ENCODE measurements at places on chromosomes 1 and 21.

GRCh38 chr1:225657462-225657989, 4.6 kb upstream of the ENAH start:
- no peak for DNase-seq

DNA sequence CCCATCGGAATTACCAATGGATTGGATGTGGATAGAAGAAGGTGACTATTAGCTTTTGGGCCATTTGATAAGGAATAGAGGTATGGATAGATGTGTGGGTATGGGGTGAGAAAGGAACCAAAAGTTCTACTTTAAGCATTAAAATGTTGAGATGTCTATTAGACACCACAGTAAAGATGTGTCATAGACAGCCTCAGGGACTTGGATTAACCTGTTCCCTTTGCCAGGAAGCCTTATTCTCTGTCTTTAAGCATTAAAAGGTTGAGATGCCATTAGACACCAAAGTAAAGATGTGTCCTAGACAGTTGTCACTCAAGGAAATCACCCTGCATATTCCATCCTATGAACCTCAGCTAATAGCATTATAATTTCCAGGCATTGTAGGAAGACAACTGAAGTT, 11.0 kb upstream of the DENND1B start:
- DNase-seq = no peak

GRCh38 chr1:222970711-222971110, 155.9 kb downstream of the DISP1 start:
- DNase-seq = no peak

DNA sequence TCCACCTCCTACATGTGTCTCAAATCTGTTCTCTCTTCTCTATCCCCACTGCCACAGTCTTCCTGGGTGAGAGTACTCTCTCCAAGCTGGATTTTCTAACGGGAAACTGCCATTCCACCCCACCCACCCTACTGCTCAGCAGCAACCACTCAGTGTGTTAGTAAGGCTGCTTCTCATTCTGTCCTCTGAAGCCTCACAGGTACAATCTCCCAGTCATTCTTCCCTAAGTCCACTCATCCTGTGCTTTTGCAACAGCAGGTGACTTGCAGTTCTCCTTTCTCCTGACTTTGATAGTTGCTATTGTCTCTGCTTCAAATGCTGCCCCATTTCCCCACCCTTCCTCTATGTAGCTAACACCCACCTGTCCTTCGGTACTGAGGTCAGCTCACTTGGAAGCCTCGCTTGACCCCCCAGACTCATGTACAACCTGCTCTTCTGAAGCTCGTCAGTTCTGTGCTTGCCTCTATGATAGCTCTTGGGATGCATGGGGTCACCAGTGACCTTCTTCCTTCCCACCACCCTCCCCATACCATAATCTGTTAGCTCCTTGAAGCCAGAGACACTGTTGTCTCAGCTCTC, 188.9 kb downstream of the RRAGC start:
- no peak for DNase-seq

DNA sequence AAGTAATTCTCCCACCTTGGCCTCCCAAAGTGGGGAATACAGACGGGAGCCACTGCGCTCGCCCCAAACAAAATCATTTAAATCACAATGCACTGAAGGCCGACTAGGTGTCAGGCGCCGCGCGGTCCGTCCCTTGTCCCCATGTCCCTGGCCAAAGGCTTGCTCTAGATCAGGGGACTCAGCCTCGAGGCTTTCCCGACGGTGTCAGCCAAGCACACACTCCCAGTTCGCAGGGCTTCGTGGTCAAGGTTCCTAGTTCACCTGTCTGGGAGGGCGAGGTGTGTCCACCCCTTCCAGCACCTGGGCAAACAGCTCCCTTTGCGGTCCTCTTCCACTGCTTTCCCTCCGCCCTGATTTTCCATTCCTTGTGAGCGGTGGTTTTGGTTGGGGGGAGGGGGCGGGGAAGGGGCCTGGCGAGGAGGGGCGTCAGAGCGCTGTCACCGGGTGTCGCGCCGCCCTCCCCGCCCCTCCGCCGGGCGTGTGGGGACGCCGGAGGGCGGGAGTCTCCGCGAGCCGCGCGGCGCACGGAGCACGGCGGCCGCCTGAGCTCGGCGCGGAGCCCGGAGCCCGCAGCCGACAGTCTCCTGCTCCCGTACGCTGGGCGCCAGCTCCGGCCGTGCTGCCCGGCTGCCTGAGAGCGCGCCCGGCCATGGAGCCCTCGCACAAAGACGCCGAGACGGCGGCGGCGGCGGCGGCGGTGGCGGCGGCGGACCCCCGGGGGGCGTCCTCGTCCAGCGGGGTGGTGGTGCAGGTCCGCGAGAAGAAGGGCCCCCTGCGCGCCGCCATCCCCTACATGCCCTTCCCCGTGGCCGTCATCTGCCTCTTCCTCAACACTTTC, at the start of gene STUM:
TSS of gene STUM (plus strand) at position 509 of the 838 bp plus-strand sequence. CDS start at position 650, 141 bp downstream.
- peak; percentile 49 for DNase-seq

DNA sequence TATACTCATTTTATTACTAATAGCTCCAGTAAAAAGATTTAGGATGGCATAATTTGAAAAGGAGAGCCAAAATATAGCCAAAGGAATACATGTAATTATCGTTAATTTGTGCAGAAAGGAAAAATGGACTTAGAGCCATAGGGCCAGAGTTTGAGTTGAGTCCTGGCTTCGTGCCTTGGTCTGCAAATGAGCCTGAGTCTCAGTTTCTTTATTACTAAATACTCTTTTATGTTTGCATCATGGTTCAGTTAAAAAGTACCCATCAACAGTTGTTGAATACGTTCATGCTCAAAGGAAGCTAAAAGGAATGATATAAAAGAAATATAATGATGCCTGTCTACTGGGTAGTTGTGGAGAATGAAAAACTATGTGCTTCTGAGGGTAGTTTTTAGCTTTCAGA, 155.7 kb upstream of the FAM78B start:
- DNase-seq = no peak

GRCh38 chr1:154758346-154758745, 111.7 kb downstream of the KCNN3 start:
- DNase-seq = no peak

DNA sequence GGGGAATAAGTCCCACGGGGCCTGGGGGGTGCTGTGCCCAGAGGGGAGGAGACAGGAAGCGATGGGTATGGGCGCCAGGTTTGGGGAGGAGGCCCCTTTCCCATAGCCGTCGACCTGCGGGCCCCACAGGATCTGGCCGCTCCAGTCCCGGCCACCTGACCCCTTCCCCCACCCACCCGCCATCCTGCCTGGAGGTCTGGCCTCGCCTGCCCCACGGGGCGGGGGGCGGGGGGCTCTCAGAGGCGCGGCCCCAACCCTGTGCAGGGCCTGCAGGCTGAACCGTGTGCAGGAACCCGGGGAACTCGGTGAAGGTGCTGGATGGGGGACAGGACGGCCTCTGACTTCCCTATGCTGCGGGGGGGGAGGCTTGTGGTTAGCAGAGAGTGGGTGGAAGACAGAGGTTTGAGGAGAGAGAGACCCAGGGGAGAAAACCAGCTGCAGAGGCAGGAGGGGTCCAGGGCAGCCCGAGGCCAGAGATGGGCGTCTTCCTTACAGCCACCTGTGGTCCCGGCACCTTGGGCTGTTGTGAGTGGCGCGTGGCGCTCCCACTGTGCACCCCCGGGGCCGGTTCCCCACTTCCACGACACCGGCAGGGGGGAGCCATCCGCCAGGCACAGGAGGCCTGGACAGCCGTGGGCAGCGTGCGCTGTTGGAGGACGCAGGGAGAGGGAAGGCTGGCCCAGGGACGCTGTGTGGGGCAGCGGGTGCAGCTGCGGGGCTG, 2.5 kb upstream of the TNFRSF18 start:
- DNase-seq = no peak

- no peak for DNase-seq
Measured at GRCh38 chr1:228691211-228691610, 44.1 kb upstream of the RHOU start.

DNA sequence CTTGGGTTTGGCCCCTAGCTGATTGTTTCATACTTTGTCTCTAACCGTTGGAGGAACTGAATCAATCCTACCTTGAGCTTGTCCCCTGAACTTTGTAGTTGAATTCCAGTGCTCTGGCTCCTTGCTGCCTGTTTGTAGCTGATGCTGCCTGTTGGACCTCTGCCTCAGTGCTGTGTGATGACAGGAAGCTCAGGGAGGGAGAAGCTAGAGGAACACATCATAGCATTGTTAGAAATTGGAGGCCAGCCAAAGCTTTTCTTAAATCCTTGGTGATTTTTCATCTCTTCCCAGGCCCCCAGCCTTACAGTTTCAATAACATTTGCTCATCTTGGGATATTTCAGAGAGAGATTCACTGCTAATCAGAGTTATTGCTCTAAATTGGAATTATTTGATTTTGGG, 34.0 kb downstream of the MACF1 start:
- DNase-seq = no peak

Data from memory B cell (primary cell).